ENCODE measurements at places on chromosomes 2 and 18.
A peak's percentile ranks its signal among the peaks of the same experiment; 100 is the strongest.

DNA sequence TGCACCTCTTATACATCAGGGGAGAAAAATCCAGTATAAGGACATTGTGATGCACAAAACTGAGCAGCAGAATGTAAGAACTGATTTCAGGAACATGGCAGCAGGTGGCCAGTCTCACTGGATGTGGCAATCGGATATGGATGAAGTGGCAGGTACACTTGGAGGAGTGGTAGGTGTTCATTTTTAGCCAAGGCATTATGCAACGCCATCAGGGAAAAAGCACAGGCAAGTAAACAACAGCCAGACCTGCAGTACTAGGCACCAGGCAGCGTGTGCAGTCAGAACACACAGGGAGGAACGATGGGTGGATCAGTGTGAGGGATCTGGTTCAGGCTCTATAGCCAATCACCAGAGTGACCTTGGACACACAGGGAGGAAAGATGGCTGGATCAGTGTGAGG is 77.4 kb upstream of the GCFC2 start:
- DNase-seq = no peak

DNA sequence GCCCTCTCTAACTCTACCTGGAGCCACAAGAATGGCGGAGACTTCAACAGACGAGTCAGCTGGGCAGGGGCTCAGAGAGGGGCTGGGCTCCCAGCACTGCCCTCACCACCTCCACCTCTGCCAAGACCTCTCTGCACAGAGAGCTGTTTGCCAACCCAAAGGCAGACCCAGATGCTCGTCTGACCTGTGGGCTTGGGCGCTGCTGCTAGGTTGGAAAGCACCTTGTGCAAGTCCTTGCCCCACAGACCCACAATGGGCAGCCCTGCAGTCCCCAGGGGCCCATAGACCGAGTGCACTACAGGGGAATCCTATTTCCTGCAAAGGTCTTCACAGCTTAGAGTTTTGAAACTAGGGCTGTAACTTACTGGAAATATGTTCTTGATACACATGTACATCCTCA is 13.3 kb downstream of the ACKR3 start:
- no peak for DNase-seq

GRCh38 chr2:20050104-20050645 is 1.3 kb downstream of the LAPTM4A start:
- peak; percentile 80 for DNase-seq

DNA sequence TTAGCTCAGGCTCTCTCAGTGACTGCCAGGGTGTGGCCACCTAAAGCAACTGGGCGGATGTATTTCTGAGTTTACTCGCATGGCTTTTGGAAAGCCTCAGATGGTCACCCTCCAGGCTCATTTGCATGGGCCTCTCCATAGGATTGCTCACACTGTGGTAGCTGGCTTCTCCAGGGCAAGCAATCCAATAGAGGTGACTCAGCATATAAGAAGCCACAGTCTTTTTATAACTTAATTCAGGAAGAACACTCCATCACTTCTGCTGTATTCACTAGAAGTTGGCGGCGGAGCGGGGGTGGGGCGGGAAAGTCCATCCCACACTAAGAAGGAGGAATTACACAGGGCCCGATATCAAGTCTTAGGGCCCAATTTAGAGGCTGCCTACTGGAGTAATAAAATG is 3.6 kb upstream of the DOK6 start:
- no peak for DNase-seq

DNA sequence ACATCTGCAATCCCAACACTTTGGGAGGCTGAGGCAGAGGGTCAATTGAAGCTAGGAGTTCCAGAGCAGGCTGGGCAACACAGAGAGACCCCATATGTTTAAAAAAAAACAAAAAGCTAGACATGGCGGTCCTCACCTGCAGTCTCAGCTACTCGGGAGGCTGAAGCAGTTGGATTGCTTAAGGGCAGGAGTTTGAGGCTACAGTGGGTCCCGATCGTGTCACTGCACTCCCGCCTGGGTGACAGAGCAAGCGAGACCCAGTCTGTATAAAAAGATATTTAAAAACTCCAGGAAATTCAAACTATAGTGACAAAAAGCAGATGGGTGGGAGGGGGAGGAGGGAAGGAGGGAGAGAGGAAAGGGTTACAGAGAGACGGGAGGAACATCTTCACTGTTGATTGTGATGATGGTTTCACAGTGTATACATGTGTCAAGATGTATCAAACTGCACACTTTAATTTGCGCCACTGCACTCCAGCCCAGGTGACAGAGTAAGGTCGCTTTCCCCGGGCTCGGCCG is 942 bp upstream of the ZNF236 start:
- no peak for DNase-seq
